Activated naive CD4-positive, alpha-beta T cell treated with anti-CD3 and anti-CD28 coated beads, Interleukin-2, amount 10 ng/mL, durations not matched to agents 7 days and 5 days (primary cell): ENCODE measurements at places on chromosomes 2 and 18.

- DNase-seq, result no peak
These were observed 880.6 kb upstream of the ID2 start for GRCh38 chr2:7801212-7801611.

GRCh38 chr2:3427272-3427671 lies 47.8 kb downstream of the TRAPPC12 start:
- no peak for DNase-seq

DNA sequence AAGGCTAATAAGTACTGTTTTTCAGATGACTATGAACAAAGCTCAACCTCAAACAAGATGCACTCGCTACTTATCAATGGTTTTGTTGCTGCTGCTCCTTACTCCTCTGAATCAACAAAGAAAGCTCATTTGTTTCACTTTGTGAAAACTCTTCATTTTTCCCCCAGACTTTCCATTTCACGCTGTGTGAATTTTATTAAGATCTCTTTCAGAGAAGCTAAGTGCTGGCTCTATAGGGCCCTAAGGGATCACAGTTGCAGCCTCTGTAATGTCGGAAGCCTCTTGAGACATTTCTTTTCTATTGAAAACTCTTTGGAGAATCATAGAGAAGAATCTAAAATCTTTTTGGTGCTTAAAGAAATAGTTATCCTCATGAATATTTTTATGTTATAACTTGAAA lies 209.8 kb downstream of the CD226 start:
- no peak for DNase-seq

GRCh38 chr2:180048251-180048650 lies 41.2 kb upstream of the CWC22 start:
- no peak for DNase-seq

GRCh38 chr2:143440411-143441012 lies 311.3 kb downstream of the ARHGAP15 start:
- no peak for DNase-seq

- no peak for DNase-seq
These were observed 7.9 kb downstream of the SCYGR5 start for GRCh38 chr2:227674485-227674884.

DNA sequence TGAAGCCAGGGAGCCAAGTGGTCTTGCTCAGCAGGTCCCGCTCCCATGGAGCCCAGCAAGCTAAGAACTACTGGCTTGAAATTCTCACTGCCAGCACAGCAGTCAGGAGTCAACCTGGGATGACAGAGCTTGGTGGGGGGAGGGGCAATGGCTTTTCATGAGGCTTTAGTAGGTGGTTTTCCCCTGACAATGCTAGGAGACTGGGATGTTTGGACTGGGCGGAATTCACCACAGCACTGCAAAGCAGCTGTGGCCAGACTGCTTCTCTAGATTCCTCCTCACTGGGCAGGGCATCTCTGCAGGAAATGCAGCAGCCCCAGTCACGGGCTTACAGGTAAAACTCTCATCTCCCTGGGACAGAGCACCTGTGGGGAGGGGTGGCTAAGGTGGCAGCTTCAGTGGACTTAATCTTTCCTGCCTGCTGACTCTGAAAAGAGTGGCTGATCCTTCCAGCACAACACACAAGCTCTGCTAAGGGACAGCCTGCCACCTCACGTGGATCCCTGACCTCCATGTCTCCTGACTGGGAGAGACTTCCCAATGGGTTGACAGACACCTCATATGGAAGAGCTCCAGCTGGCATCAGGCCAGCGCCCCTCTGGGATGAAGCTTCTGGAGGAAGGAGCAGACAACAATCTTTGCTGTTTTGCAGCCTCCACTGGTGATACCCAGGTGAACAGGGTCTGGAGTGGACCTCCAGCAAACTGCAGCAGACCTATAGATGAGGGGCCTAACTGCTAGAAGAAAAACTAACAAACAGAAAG lies 349.7 kb upstream of the ST6GAL2 start:
- DNase-seq, result no peak

DNA sequence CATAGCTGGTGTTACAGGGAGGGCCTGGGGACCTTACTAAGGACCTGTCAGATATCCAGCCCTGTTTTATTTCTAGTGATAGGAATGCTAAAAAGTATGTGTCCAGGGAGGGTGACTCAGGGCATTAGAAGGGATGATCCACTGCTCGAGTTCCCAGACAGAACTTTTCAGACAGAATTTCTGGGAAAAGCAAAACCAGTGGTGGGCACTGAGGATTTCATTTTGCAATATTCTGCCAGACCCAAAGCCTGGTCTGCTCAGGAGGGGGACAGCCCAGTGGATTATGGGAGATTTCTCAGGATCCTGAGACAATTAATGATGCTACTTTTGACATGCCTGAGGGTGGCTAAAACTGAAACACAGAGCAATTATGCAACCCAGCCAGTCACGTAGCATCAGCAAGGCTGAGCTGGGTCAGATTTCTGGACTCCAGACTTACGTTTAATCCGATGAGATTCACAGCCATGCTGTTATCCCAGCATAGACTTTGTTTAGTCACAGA lies 4.7 kb upstream of the KCNE4 start:
- DNase-seq, result no peak

DNA sequence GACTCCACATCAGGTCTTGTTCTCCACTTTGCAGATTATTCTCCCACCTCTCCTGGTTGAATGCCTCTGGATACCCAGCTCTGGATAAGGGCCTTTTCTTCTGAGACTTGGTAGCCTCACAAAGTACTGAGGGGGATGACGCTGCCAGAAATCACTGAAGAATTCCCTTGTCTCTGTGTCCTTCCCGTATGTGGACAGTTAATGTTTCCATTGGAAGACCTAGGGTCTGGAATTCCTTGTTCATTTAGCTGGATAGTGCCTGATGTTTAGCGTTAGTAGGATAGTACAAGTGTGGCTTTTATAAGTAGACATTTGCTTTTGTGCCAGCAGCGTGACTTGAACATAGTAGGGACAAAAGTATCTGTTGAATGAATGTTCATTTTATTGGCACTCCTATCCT lies 76.9 kb downstream of the CLHC1 start:
- DNase-seq, result no peak

GRCh38 chr2:70767079-70767698 lies 811 bp downstream of the ADD2 start:
- peak; percentile 33 for DNase-seq

DNA sequence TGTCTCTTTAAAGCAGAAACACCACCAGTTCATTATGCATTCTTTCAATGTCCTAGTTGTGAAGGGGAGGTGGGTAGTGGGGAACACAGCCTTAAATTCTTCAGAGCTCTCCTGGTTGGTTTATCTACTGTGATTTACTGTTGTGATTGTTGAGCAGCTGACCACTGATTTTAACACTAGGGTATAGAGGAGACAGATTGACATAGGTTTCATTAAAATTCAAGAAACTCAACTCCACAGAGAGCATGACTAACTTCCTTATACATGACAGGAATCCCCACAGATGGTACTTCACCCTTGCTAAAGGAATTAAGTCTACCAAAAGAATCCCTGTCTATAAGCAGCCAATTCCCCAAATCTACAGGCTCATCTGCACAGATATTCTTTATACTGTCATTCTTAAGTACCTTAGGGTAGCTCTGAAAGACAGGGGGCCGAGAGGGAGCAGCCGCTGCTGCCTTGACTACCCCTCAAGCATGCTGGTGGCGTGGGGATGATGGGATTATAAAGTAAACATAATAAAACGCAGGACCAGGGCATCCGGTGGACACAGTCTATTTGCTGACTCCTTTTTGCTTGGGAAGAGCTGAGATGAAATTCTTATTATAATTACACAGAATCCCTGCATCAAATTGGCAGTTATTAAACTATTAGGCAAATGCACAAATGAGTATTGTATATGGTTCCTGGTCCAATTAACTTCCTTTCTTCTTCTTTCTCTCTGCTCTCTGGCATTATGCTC lies 1377.6 kb upstream of the PIK3C3 start:
- DNase-seq, result no peak

DNA sequence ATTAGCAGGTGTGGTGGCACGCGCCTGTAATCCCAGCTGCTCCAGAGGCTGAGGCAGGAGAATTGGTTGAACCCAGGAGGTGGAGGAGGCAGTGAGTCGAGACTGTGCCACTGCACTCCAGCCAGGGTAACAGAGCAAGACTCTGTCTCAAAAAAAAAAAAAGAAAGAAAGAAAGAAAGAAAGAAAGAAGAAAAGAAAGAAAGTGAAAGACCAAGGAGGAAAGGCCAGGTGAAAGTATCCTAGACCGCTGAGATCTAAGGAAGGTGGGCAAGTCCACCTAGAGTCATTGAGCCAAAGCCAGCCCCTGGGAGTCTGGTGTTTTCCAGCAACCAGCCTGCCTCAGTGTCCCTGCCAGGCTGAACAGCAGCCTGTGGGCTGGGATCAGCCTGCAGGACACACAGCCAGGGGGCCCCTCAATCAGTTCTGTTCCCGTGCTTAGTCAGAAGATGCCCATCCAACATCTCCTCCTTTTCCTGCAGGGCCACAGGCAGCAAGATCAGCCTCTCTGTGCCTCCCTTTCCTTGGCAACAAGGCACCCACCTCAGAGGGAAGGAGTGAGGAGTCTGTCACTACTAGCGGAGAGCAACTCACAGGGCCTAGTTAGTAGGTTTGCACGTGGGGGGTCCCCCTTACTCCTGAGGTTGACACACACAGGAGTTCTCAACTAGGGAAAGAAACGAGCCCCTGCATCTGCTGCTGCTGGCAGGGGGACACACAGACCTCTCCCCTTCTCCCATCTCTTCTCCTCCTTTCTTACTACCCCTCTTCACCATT lies 64.1 kb downstream of the SMAD7 start:
- DNase-seq, result no peak

DNA sequence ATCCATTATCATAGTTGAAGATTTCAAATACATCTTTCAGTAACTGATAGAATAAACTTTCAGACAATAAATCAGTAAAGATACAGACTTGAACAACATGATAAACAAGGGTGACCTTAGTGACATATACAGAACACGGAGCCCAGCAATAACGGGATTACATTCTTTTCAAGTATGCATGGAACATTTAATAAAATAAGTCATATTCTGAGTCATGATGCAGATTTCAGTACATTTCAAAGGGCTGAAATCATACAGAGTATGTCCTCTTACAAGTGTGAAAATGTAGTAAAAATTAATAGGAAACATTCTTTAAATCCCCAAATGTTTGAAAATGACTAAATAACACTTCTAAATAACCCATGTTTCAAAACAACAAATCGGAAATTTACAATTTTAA lies 17.2 kb upstream of the KLHL29 start:
- no peak for DNase-seq

- DNase-seq, result no peak
These were observed 110.6 kb downstream of the ZNF532 start for GRCh38 chr18:58975296-58975695.

DNA sequence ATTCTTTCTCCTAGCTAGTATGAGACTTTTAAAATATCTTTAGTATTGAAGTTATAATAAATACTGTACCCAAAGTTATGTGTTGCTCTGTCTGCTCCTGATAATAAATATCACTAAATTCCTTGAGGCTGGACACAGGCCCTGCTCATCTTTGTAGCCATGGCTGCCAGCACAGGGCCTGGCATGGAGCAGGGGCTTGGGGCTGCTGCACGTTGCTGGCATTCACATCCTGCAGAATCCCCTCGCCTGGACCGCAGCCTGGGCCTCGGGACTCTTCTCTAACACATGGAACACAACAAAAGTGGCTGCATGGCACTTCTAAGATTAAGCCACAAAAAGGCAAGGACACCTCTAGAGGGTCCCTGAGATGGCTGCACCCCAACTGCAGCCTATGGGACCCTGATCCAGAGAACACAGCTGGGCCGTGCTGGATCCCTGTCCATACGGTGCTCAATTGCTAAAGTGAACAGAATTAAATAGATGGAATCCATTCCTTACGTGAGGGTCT lies 477.5 kb upstream of the MYT1L start:
- DNase-seq, result no peak

- no peak for DNase-seq
These were observed 106.0 kb downstream of the CYP26B1 start for GRCh38 chr2:72041638-72042111.

- DNase-seq, result no peak
These were observed 137.0 kb upstream of the NCKAP5 start for GRCh38 chr2:133705287-133705686.

GRCh38 chr2:215437614-215438013 lies 1.7 kb upstream of the FN1 start:
- DNase-seq, result no peak

DNA sequence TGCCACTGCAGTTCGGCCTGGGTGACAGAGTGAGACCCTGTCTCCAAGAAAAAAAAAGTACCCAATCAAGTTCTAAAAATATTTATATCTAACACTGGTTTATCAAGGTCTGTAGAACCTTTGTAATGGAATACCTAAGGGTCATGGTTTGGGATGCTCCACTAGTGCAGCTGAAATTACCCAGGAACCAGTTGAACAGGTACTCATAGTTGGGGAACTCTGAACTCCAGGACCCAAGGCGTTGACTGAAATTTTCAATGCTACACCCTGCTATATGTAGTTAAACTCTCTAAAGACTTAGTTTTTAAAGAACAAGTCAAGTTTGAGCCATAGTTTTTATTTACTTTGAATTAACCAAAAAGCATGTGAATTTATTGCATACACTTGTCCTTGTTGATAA lies 55.1 kb downstream of the FAM117B start:
- DNase-seq, result no peak

- no peak for DNase-seq
These were observed 600.1 kb upstream of the RAB6C start for GRCh38 chr2:129379411-129379810.

DNA sequence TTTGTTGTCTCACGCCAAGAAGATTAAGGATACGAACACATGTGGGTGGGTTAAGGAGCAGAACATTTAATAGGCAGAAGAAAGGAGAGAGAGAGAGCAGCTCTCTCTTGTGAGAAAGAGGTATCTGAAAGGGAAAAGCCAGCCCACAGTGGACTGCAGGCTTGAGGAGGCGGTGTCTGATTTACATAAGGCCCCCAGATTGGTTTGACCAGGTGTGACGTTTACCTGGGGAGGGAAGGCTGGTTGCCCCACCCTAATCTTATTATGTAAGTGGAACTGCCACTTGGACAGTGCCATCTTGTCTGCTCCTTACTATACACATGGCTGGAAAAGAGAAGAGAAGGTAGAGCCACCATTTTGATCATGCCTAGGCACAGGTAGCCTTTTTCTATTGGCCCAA lies 189.2 kb downstream of the NCK2 start:
- no peak for DNase-seq

- DNase-seq, result no peak
These were observed 1.6 kb downstream of the TEKT4 start for GRCh38 chr2:94872676-94873361.

DNA sequence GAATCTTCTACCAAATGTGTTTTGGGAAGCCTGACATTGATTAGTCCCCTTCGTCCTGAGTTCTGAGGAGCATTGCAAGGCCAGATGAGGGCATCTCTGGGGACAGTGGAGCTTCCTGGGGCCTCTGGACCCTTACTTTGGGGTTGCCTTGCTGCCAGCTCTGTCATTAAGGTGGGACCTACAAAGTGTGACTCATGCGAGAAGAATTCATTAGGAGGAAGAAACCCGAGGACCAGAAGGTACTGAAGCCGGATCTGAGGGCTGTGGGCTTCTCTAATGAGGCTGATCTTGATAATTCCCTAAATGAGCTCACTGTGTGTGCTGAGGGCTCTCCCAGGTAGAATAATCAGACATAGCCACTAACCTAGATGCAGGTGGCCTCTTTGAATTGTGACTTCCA lies 695 bp upstream of the SCYGR2 start:
- no peak for DNase-seq
